ENCODE measurements at places on chromosomes 1 and 21. TPM values are rescaled to one million over a fixed set of nuclear protein-coding genes. Genes with fewer than 3 reads are reported as not detected.

The SLC45A1 gene
- total RNA-seq: 2.0 TPM

GRCh38 chr1:39469150-39469549 lies 22.3 kb upstream of the BMP8A start:
- DNase-seq: no peak

DNA sequence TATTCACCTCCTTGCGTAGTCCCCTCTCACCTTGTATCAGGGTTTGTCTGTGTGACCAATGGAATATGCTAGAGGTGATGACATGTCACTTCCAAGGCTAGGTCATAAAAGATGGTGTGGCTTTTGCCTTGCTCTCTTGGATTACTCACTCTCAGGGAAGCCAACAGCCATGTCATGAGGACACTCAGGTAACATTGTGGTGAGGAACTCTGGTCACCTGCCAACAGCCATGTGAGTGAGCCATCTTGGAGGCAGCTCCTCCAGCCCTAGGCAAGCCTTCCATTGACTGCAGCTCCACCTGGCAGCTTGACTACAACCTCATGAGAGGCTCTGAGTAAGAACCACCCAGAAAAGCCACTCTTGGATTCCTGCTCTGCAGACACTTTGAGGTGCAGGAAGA lies 11.0 kb upstream of the HEYL start:
- no peak for DNase-seq

GRCh38 chr1:112371775-112372174 lies 24.2 kb upstream of the CTTNBP2NL start:
- no peak for DNase-seq

DNA sequence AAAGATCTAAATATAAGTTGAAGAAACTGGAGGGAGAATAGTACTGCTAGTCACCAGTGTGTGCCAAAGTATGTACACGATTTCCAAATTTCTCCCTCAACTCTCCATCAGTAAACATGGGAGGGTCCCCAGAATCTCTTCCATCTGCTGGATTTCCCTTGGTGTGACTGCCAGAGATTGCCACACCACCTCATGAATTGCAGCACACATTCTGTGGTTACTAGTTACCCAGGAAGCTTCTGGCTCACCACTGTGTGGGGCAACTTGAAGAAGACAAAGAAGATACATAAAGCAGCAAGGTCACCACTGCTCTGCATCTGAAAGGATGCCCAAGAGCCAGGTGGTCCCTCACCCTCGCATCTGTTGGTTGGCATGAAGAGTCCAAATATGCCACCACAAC lies 191.7 kb upstream of the ESRRG start:
- no peak for DNase-seq

The NUP210L gene
- total RNA-seq: 0.09 TPM

DNA sequence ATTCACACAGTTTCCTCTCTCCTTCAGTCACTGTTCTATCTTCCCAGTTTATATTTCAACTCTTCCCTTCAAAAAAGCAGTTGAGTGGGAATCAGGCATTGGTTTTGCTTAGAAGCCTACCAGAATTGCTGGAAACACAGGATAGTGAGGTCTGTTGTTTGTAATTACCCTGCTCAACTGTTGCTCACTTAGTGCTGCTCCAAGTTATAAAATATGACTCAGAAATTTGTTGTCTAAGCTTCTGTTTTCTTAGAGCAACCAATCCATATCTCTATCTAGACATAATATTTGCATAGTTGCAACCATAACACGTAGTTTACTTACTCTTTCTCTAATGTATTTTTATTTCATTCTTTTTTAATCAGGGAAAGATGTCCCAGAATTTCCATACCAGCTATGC lies 87.9 kb downstream of the MACF1 start:
- no peak for DNase-seq

GRCh38 chr1:65172936-65173690 lies 25.1 kb downstream of the AK4 start:
- DNase-seq: no peak

DNA sequence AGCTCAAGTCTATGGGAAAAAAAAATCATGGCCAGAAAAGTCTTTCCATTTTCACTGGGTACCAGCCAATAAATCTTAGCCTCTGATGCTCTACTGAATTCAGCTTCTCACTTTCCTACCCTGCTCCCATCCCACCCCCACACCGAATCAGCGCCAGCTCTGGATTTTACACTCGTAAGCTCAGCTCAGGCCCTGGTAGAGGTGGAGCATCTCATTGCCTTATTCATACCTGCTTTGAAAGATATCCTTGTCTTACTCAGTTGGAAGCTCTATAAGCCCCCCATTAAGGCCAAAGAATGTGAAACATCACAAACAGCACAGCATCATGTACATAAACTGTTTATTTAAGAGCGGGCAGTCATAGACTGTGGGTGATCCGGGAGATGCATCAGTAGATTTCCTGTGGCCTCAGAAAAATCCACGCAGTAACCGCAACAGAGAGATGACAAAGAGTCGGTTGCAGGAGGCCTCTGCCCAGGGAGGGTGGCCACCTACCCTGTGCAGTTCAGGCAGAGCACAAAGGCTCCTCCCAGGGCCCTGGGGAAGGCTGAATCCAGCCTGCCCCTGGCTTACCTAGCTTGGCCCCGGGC lies 36.4 kb upstream of the ETS2 start:
- DNase-seq: peak; percentile 26

The GPR25 gene
- total RNA-seq: not detected

The EXTL1 gene
- 0.18 TPM for total RNA-seq

The SNX7 gene
- total RNA-seq: 80.3 TPM

GRCh38 chr1:23035823-23036452 lies 16.7 kb downstream of the KDM1A start:
- DNase-seq: no peak

The SLC22A15 gene
- total RNA-seq: 7.2 TPM

The PIGC gene
- 25.2 TPM for total RNA-seq

The MXRA8 gene
- 367 TPM for total RNA-seq

The TMEM125 gene
- not detected for total RNA-seq

- DNase-seq: no peak
Observed at GRCh38 chr1:22037520-22037919, 15.0 kb upstream of the CDC42 start.

The FMN2 gene
- 8.1 TPM for total RNA-seq

The FABP3 gene
- total RNA-seq: 44.2 TPM

DNA sequence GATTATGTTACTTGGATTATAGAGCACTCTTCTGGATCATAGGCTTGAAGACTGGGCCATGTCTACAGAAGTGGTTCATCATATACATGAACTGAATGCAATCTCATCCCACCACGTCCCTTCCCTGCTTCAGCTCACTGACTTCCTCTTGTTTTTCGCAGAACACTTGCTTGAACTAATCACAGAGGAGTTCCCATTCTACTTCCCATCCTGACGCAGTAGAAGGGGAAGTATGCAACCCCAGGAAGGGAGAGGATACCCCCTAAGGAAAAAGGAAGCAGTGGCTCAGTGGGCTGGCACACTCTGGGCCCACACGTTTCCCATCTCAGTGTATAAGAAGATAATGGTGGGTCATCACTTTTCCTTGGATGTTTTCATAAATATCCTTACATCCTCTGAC lies 36.2 kb downstream of the CASQ2 start:
- DNase-seq: no peak

- no peak for DNase-seq
Observed at GRCh38 chr1:114892194-114892918, 37.7 kb downstream of the SYCP1 start.

DNA sequence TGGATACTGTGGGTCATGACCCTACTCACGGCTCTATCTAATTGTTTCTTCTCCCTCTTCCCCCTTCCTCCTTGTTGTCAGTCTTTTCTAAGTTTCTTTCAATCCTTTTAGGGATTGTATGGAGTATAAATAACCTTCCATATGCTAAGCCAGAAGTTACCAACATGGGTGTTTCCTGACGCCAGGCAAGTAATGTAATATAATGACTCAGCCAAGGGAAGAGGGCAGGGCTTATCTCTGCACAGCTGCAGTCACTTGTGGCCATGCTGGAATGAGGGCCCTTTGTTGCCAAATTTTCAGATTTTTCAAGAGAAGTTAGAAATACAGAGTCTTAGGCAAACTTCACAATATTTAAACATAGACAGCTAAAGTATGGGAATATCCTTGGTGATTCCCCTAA lies 194.6 kb downstream of the ST6GALNAC3 start:
- DNase-seq: peak; percentile 58

The TRIM63 gene
- 1.5 TPM for total RNA-seq

- DNase-seq: no peak
Observed at GRCh38 chr1:234643111-234643849, 33.3 kb upstream of the IRF2BP2 start.

- DNase-seq: no peak
Observed at GRCh38 chr1:229948438-229948837, 118.6 kb upstream of the GALNT2 start.

The SPOCD1 gene
- 37.2 TPM for total RNA-seq

DNA sequence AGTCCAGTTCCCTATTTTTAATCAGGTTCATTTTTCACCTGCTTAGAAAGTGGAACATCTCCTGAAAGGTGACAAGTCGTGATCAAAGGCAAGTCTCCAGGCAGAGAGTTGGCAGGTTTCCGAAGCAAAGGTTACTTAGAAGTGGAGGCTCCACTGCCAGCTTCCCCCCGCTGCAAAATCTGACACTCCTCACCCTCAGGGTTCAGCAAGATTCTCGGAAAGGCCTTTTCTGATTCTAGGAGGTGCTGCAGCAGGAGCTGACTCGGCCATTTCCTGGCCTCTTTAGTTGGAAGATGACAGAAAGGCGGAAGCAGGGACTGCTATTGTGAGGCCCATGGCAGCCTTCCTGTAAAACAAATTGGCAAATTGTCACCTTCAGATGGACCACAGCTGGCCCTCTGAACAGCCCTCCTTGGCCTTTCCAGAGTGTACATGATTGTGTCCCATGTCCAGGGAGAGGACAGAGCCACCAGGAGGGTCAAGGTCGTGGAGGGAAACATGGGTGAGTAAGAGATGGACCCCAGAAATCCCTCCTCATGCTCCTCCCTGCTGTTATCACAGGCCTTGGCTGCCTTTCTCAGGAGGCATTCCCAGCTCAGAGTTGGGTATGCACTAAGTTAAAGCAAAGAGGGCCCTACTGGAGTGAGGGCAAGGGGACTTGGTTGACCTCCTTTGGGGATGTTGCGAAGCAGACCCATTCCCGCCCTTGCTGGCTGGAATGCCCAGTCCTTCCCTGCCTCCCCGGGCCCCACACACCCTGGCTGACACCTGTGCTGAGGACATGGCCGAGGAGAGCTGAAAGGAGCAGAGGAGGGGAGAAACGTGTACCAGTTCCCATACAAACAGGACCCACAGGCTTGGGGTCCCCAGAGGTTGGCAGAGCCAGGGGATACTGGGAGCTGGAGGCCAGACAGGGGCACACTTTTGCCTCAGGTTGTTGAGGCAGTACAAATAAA lies 115.5 kb upstream of the IRF2BP2 start:
- peak; percentile 41 for DNase-seq

DNA sequence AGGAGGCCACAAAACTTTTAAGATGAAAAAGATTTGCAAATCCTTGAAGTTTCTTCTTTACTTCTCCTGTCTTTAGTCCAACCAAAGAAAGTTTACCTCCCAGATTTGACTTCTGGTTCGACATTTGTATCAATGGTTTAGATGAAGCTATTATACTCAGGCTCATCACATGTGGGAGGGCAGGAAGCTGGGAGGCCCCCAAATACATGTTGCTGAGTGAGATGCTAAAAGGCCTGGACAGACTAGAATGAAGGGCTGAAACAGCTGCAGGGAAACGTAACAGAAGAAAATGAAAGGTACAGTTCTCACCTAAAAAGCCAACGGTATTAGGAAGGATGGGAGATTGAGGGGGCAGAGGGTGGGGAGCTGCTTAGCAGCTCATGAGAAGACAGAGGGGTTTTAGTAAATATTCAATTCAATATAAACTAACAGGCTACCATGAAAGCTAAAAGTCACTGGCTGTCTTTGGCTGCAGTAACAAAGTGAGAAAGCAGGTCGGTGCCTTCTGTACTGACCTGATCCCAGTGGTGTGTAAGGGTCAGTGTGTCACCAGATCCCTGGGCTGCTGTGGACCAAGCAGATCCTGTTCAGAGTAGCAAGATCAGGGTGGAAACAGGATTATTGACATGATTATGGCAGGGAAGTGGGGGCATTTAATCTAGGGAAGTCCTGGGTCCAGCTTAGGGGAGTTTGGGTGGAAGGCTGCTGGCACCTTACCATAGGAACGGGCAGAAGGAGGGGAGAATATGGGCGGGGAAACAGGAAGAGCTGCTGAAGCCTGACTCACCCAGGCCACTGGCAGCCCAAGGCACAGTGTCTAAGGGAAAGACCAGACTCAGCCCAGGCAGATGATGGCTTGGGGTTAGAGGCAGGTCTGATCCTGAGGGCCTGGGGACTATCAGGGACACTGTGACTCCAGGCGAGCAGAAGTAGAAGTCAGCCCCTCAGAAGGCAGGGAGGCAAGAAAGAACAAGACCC lies 60.4 kb downstream of the KCNN3 start:
- peak; percentile 52 for DNase-seq

DNA sequence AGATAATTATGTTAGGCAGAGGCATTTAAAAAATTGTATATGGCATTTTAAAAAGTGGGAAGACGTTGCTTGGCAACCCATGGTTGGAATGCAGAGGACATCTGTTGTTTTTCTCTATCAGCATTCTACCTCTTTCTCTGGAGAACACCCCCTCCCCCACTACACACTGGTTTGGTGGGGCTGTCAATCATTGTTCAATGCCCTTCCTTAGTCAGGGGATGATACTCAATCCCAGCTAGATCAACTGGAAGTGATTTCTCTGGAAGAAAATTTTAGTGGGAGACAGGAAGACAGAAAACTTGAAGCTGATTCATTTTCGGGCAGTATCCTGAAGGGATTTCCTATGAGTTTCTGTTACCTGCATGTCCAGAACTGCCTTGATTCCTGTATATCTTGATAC lies 35.7 kb upstream of the CAP1 start:
- DNase-seq: no peak

DNA sequence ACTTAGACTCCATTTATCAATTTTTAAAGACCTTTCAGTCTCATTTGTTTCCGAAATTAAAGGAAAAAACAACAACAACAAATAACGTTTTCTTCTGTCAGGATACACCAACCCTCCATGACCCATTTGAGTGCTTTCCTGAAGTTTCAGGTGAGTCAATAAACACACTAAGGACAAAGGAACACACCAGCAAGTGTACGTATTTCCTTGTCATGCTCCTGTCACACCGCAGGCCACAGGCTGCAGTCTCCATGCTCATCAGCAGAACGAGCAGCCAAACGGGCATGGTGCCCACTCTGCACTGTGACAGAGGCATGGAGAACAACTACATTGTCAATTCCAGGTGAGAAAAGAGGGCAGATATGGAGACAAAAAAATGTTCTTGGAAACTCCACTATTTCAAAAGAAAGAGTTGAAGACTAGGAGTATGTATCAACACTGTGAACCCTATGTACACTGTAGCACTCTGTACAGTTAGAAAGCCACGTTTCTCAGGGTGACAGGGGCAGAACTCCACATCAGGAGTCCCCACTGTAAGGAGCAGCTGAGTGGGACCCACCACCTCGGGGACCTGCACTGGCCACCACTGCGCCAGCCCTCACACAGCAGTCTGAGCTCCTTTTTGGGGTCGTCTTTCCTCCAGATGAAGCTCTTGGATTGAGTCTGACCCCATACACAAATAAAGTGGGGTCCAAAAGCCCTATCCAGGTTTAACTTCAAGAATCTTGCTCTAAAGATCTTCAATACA lies 2.6 kb downstream of the PTTG1IP start:
- no peak for DNase-seq

- DNase-seq: no peak
Observed at GRCh38 chr1:206422525-206422924, 47.8 kb upstream of the IKBKE start.

GRCh38 chr1:95278173-95279006 lies 44.4 kb downstream of the RWDD3 start:
- DNase-seq: no peak
